ENCODE measurements at places on chromosomes 2 and 18. TPM values are rescaled to one million over a fixed set of nuclear protein-coding genes. Genes with fewer than 3 reads are reported as not detected.

- no peak for DNase-seq
Observed at GRCh38 chr2:216064014-216064630, 17.5 kb downstream of the PECR start.

DNA sequence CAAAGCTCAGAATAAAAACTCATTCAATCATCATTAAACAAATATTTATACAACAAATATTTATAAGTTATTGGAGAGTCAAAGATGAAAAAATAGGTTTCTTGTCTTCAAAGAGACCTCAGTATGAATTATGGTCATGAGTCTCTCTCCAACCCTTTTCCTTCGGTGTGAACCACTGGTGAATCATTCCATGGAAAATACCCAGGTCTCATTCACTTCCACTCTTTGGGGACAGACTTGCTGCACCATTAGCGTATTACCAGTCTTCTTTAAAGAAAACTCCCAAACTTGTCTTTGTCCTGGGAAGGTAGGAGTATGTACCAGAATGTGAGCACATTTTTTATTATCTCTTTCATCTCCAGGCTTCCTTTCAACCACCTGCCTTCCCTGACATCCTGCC, 257.4 kb upstream of the RBMS1 start:
- DNase-seq: no peak

CD302 gene
- total RNA-seq: 4.2 TPM

- no peak for DNase-seq
Observed at GRCh38 chr2:28818053-28818452, 7.4 kb downstream of the SPDYA start.

DNA sequence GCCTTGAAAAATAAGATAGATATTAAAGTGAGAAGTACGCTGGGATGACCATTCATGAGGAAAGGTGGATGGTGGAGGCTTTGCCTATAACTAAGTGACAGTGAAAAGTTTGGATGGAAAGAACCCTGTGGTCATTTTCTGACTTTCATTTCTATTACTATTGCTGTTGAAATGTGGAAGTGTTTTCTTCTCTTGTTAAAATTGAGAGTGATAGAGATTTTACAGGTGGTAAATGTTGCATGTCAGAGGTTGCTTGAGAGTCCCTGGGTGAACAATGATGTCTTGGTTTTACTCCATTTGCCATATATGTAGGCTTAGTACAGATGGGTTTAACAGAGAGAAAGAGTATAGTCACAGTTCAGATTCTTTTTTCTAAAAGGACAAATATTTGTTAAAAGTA, 18.4 kb downstream of the NCOA1 start:
- DNase-seq: no peak

Data from type B pancreatic cell (in vitro differentiated cells).